ENCODE measurements at places on chromosomes 7 and 10.

GRCh38 chr7:12862146-12862545, 174.7 kb downstream of the ARL4A start:
- no peak for DNase-seq

- no peak for DNase-seq
These were observed 957.1 kb downstream of the SORCS3 start for GRCh38 chr10:105598207-105598606.

DNA sequence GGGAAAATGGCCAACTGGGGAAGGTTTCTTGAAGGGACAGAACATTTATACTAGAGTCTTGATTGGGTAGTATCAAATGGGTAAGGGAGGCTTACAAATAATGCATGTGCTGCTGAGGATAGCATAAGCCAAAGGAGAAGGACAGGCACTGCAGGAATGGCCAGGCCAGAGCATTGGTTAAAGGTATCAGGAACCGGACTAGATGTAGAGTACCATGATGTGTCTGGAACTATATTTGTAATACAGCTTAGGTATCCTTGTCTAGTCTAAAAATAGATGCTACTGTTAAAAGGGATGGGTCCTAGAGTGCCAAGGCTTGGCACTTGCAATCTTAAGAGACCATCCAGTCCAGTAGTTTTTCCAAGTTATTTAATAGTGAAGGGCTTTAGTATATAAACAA, 20.3 kb downstream of the TMEM243 start:
- DNase-seq: no peak

DNA sequence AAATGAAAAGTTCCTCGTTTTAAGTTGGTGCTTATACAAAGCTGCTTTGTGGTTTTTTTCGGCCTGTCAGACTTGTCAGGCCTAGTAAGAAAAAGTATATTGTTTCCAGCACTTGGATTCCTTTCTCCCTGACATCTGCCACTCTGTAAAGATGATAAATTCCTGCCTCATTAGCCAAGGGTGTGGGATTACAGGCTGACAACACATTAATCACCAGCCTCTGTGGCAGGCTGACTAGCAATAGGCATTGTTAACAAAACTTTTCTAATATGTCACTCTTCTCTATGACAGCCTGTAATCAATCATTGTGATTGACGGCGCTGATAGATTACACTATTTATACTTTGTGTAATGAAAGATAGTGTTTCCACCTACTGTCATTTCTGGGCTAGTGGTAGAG, 682.5 kb downstream of the LRMDA start:
- DNase-seq: no peak
